ENCODE measurements at places on chromosomes 1 and 21.
A peak's percentile ranks its signal among the peaks of the same experiment; 100 is the strongest.

GRCh38 chr1:37484325-37485051 lies 10.1 kb downstream of the ZC3H12A start:
- no peak for DNase-seq

DNA sequence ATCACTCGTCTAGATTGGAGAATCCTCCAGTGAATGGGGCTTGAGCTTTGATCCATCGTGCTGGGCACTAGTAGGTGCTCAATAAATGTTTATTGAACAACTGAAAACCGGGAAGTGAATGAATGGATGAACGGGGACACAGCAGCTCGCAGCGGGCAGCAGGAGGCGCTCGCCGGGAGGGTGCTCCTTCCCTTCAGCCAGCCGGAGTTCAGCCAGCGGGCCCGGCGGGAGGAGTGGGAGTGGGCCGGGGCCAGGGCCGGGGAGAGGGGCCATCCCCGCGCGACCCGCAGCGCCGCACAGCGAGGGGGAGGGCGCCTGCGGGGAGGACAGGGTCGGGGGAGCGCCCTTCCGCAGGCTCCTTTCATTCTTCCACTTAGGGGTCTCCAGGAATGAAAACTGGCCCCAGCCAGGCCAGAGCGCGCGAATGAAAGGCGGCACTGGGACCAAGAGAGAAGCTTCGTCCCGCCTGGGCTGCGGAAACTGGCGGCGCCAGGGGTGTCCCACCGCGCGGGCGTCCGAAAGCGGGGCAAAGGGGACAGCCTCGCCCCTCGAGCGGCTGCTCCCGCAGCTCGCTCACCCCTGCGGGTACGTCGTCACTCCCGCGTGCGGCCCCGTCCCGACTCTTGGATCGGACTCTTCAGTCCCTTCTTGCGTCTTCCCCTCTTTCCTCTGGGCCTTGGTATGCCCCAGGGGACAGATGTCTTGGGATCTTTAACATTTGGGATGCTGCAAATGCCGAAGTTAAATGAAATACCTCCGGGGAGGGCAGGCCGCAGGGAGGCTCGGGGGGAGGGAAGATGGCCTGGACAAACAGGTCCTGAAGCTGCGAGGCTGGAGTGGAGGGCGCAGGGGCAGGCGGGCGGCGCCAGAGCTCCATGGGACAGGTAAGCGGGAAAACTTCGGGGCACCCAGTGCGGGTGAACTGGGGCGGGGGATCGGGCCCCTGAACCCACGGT lies 3.6 kb upstream of the INAVA start:
- peak; percentile 56 for DNase-seq

- DNase-seq = no peak
Observed at GRCh38 chr1:197811769-197812168, 36.5 kb upstream of the DENND1B start.

DNA sequence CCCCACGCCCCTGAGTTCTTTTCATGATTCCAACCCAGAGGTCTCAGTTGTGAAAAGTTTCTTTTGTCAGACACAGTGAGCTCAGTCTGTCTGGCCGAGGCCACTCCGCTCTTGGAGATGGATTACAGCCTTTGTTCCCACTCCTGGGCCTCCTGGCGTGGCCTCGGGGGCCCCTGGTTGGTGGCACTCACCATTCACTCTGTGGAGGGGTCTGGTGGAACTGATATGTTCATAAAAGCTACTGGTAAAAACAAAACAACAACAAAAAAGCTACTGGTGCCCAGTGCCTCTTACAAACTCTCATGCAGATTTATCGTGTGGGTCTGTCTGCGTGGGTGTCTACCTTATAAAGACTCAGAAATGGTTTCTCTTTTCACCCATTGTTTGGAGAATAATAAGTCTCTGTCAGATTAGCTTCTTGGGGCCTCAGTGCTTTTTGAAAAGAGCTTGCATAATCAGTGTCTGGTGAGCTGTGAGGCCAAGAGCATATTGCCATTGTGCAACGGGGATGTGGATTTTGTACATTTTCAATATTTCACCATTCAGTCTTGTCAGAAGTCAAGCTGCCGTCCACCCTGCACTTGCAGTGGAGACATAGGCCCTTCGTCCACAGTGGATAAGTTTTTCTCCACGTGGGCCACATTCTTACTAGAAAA lies 86.7 kb downstream of the GALNT2 start:
- peak; percentile 88 for DNase-seq

All from A673 (cell line).